ENCODE measurements at places on chromosomes 13 and 19.

DNA sequence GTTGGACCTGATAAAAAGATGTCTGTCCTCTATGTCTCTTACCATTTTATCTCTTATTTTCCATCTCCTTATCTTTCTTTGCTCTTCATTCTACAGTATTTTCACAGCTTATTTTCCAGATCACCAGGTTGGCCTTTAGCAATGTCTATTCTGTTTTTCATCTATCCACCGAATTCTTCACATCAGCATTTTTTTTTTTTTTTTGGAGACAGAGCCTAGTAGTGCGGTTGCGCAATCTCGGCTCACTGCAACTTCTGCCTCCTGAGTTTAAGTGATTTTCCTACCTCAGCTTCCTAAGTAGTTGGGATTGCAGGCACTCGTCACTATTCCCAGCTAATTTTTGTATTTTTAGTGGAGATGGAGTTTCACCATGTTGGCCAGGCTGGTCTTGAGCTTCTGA, 49.0 kb downstream of the DNAJC15 start:
- DNase-seq: no peak

GRCh38 chr13:21014502-21015170, 46.8 kb downstream of the LATS2 start:
- no peak for DNase-seq

- no peak for DNase-seq
Measured at GRCh38 chr19:29287061-29287460, 74.1 kb upstream of the UQCRFS1 start.

GRCh38 chr19:54201172-54201701, 579 bp downstream of the RPS9 start:
- DNase-seq: no peak

- DNase-seq: no peak
Measured at GRCh38 chr19:49558591-49558990, 21.8 kb downstream of the NOSIP start.

GRCh38 chr19:49255674-49256073, 69.3 kb downstream of the SLC6A16 start:
- no peak for DNase-seq

DNA sequence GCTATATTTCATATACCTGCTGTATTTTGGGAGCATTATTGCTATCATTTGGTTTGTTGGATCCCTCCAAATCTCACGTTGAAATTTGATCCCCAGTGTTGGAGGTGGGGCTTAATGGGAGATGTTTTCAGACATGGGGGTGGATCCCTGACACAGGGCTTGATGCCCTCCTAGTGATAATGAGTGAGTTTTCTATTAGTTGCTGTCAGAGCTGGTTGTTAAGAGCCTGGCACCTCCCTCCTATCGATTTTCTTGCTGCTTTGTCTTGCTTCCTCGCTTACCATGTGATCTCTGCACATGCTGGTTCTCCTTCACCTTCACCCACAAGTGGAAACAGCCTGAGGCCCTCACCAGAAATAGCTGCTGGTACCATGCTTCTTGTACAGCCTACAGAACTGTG, 259.9 kb upstream of the STARD13 start:
- no peak for DNase-seq
